ENCODE measurements at places on chromosomes 13 and 19.

DNA sequence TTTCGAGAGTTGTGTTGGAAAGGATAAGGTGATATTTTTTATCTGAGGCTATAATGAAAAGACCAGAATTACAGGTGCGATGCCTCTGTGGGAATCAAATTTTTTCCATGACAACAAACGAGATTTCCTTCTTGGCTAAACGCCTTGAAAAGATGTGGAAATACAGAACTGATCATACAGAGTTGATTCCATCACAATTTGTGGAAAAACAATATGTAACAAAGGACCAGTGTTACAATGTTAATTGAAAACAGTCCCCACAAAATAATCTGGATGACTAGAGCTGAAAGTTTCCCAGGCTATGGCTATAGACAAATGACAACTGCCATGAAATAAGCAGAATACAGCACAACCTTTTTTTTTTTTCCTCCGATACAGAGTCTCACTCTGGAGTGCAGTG is 628.9 kb downstream of the DIAPH3 start:
- DNase-seq = no peak

GRCh38 chr19:35027851-35028599 is 2.2 kb upstream of the SCN1B start:
- DNase-seq = no peak

DNA sequence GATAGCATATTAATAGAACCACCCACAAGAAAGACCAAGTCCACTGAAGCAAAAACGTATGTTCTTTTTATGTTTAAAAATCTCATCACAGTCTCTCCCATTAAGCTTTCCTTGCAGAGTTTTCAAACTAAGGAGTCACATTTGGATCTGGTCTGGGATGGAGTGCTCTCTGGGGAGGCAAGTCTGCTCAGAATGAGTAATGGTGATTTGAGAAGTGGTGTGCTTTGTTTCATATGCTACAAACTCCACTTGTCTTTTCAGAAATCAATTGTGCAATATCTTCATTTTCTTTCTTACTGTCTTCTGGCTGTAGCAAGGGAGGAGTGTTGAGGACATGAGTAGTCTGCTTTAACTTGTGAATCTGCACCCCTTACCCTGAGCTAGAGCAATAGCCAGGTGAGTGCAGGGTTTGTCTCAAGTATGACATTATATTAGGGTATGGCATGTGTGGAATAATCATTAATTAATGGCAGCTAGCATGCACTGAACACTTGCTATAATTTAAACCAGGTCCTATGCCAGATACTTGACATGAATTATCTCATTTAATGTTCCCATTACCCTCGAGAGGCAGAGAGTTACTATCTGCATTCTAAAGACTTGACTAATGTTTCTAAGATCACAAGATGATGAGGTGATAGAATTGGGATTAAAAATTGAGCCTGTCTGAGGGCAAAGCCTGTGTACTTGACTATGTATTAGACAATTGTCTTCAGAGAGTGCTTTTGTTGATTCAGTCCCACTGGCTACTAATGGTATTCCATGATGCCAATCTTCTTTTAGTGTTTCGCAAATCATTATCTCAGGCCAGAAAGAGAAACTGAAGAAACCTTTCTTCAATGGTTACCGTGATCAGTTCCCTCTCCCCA is 171.8 kb downstream of the GPC6 start:
- DNase-seq = no peak

- DNase-seq = no peak
Observed at GRCh38 chr13:43285933-43286597, 262.7 kb downstream of the DNAJC15 start.

DNA sequence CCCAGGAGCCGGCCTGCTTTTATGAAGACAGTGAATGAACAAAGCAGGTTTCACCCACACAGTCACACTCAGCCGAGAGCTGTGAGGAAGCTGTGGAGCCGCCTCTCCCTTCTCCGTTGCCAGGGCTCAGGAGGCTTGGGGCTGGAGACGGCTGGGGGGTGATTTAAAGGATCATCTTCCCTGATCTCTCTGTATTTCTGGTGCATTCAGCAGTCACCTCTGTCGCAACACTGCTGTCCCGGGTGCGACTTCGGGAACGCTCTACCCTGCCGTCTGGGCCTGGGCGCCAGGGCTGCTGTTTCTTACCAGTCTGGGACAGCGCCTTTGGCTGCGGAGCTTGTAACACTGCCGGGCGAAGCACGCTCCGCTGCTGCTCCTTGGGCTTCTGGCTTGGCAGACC is 18.1 kb downstream of the CAPS start:
- no peak for DNase-seq

GRCh38 chr19:11337080-11337479 is 2.4 kb downstream of the RAB3D start:
- no peak for DNase-seq

DNA sequence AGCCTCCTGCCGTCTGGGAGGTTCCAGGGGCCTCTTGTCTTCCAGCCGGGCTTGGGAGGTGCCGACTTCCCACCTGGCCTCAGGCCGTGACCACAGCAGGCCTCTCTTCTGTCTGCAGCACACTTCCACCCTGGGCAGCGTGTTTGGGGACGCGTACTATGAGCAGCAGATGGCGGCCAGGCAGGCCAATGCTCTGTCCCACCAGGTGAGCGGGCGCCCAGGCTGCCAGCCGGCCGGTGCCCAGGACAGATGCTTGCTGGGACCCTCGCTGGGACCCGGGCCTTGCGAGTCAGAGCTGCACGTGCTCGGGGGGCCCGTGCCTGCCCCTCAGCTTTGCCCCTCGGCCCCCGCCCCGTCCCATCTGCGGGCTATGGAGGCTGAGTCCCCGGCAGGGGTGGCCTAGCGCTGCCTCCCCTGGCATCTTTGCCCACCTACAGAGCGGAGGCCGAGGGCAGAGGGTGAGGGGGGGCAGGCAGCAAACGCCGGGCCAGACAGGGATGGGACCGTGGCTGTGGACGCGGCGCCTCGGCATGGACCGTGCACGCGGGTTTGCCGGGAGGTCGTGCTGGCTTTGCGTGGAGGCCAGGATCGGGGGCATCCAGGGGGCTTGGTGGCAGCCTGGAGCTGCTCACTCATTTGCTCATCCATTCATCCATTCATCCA is 16.2 kb downstream of the COMP start:
- DNase-seq = no peak

DNA sequence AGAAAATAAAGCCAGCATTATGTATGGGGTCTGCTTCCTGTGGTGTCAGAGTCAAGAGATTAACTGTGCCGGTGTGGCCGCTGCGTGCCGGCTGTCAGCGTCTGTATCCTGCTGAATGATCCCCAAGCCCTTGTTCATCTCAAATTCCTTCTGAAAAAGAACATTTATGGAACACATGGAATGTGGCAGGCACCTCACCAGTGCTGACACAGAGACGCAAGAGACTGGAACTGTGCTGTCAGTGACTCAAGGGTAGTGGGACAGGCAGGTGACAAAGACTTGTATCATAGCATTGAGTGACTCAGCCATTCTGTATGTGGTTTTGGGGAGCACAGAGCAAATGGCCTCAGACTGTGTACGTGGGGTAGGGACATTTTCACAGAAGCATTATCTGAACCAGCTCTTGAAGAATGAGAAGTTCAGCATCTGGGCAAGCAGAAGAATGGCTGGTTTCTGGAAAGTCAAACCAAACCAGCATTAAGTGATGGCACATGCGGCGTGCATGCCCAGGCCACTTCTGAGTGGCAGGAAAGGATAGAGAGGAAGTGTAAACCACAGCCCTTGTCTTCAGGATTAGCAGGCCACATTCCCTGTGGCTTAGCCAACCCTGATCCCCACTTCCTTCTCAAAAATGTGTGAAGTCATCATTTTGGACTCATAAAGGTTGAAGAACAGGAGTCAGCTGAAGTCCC is 54.0 kb upstream of the IRS2 start:
- DNase-seq = no peak

DNA sequence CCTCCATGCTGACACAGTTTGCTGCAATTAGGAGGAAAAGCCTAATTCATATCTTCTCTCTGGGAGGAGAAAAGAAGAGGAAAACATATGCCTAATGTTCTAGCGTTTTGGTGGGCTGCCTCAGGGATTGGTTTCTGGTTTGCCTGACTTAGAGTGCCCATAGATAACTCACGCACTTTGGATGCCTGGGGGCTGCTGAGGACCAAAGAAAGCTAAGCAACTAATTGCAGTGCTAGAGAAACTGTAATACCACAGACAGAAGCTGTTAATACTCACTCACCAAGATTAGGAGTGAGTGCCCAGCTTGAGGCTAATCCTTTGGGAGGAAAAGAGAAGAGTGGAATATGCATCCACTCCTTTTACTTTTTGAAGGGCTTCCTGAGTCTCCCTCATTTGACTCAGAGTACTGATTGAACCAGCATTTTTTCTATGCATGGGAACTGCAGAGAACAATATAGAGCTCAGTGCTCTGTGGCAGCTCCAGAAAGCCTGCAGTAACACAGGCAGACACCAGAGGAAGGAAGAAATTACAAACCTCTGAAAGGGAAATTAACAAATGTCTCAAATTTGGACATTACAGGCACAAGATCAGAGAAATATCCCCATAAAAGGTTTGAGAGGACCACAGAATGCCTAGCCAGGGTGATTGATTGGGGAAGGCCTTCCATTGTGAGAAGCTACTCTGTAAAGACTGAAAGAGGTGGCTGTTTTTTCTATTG is 666.4 kb downstream of the OLFM4 start:
- DNase-seq = no peak

DNA sequence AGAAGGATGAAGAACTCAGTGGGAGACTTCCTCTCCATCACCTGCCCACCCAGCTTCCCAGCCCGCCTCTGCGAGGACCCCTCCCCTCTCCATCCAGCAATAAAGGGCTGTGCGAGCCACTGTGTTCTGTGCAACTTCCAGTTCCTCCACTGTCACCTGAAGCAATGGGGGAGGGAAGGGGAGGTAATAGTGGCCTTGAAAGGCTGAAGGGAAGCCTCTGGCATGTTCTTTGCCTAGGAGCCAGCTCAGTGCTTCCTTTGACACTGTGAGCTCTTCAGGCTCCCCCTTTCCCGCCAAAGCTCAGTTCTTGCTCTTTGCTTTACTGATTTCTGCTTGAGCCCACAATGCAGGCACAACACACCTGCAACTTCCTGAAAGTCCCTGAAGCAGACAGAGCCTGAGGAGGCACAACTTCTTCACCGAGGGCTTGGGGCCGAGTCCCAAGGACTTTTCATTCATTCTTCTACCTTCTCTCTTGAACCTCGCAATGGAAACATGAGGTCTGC is 73.2 kb upstream of the DOCK9 start:
- no peak for DNase-seq

- DNase-seq = no peak
Observed at GRCh38 chr13:27504868-27505194, 54.5 kb upstream of the MTIF3 start.

GRCh38 chr19:30020189-30020588 is 78.2 kb downstream of the URI1 start:
- DNase-seq = no peak

DNA sequence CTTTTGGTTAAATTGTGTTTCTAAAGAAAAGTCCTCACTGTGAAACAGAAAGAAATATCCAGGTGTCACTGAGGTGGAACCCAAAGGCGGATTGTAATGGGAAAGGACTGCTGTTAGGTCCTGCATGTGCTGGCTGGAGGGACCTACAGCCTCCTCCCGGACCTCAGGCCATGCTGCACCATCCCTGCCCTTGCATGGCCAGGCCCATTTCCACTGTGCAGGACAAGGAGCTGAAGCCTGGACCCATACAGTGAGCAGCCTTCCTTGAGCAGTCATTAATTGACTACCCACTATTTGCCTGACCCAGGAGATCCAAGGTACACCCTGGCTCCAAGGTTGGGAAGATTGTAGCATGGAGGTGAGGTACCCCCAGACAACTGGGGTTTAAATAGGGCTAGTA is 17.6 kb downstream of the VSTM2B start:
- no peak for DNase-seq

DNA sequence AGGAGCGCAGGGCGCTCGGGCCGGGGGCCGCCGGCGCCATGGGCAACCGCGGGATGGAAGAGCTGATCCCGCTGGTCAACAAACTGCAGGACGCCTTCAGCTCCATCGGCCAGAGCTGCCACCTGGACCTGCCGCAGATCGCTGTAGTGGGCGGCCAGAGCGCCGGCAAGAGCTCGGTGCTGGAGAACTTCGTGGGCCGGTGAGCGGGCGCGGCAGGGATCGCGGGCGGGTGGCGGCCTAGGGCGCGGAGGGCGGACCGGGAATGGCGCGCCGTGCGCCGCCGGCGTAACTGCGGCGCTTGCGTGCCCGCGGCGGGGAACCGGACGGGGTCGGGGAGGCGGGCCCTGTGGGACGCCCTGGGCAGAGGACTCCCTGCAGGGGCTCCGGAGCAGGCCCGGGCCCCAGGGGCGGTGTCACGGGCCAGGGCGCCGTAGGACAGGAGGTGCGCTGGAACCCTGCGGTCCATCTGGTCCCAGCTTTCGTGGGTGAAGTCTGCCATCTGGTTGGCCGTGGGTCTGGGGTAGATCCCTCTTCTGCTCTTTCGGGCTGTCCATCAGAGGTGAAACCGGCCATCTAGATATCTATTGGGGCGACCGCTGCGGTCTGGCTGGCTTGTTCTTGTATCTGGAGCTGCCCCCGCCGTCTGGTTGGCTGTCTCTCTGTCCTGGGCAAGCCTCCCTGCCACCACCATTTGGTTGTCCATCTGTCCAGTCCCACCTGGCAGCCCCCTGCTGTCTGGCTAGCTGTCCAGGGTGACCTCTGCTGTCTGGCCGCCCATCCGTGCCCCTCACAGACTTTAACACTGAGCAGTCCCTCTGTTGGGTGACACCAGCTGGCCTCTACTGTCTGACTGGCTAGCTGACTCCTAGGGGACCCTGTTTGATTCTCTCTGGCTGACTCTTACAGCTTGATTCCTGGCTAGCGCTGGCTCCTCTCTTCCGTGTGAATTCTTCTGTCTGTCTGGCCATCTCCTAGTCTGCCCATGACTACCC is 622 bp downstream of the DNM2 start:
- DNase-seq = peak; percentile 69

DNA sequence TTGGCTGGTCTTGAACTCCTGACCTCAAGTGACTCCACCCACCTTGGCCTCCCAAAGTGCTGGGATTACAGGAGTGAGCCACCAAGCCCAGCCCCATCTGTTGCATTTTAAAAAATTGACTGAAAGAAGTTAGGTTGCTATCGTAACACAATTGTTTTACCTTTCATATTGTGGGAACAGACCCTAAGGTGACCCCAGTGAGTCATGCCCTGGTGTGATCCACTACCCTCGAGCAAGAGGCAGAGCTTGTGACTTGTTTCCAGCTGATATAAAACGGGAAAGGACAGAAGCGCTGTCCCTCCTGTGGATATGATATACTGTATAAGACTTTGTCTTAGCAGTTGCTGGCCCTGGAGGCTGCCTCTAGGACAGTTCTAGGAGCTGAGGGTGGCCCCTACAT is 308.6 kb downstream of the HS6ST3 start:
- no peak for DNase-seq

- no peak for DNase-seq
Observed at GRCh38 chr19:18386543-18387271, 749 bp downstream of the GDF15 start.

Measured in liver (tissue), 10 donors.